Skeletal muscle cell (primary cell): ENCODE measurements at places on chromosomes 6 and 20.

- no peak for DNase-seq
These were observed 7.7 kb downstream of the RALY start for GRCh38 chr20:34001378-34001777.

DNA sequence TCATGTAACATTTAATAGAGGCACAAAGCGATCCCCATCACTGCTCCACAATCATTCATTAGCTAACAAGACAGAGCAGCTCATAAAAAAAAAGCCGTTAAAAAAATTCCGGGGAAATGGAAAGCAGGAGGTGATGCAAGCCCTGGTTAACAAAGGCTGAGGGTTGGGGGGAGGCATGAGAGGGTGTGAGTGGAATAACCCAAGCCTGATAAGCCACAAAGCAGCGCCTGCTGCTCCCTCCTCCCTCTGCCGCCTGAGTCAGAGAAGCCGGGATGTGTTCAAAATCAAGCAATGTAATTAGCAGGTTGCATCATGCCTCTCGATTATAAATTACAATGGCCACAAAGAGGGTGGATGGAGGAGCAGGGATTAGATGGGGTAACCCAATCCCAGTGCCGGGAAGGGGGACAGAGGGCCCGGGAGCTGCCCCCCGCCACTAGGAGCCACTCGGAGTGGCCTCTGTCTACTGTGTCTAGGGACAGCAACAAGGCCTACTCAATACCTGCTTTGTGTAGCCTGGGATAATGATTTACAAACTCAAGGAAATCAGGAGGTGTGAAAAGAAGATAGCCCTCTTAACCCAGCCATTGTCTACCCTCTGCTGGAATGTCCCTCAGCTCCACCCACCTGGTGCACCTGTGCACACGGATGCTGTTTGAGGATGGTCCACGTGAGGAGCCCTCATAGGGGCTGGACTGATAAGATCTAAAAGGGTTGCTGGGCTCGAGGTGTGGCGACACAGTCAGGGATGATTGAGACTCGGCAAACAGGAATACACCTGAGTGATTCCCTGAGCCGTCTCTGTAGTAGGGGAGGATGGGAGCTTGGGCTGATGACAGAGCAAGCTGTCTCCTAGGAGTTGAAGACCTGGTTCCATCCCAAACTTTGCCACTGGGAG, 156.9 kb downstream of the VEGFA start:
- peak; percentile 83 for DNase-seq

- peak; percentile 100 for DNase-seq
These were observed 279.3 kb upstream of the TCF21 start for GRCh38 chr6:133609415-133610226.

- DNase-seq: no peak
These were observed 151.3 kb downstream of the DTNBP1 start for GRCh38 chr6:15511248-15512125.

GRCh38 chr6:55541024-55541423, 38.0 kb downstream of the HMGCLL1 start:
- no peak for DNase-seq

DNA sequence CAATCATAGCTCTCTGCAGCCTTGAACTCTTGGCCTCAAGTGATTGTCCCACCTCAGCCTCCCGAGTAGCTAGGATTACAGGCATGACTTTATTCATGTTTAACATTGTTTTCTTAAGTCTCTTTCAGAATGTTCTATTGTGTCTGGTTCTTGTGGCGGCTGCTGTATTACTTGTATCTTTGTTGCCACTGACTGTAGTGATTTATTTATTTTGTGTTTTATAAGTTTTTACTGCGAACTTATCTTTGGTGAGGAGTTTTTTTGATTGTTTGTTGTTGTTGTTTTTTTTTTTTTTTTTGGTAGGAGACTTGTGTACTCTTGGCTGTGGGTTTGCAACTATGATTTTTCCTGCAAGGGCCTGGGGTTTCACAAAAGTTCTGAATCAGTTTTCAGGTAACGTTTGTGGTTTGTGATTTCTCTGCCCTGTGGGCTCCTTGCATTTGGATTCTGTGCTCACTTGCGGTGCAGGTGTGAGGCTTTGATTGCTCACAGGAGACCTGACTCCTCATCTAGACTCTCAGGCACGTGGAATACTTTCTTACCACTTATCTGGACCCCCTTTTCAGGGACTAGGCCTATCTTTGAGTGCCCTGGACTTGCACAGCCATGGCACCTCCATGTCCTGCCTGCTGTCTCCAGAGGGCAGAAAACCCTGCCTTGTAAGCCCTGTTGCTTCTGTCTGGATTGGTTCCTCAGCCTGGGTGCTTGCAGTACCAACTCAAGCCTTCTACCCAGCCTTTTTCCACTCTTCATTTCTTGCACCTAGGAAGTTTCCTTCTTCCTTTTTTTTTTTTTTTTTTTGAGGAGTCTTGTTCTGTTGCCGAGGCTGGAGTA, 25.2 kb downstream of the KIF25 start:
- DNase-seq: no peak

DNA sequence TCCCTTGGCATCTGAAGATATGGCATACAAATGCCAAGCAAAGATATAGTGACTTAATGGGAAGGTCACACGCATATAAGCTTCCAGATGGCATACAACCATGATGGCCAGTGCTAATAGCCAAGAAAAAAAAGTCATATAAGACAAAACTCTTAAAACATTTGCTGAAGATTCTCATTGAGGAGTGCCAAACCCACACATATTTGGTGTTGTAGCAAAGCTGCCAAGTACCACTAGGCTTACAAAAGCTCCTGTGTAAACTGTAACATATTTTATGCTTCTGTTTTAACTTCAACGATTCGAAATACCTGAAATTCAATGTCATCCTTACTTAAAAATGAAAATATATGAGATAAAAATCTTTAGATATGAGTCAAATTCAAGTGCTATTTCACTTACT, 123.0 kb downstream of the HMGCLL1 start:
- DNase-seq: no peak

DNA sequence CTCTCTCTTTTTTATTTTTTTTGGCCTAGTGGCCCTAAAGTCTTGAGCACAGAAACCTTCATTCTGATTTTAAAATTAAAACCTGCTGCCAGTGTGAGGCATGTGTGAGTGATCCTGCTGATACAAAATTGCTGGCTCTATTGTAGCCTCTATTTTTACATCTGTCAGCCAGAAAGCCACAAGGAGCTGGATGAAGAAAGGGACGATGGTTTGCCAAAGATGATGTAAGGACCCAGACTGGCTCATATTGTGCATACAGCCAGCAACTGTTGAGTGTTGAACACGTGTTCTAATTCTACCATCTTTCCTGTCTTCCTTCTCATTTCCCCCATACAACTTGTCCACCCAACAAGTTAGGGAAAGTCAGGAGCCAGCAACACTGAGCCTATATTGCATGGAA, 40.8 kb upstream of the ATXN1 start:
- peak; percentile 47 for DNase-seq

- no peak for DNase-seq
These were observed 294.4 kb upstream of the PLN start for GRCh38 chr6:118253741-118254140.

DNA sequence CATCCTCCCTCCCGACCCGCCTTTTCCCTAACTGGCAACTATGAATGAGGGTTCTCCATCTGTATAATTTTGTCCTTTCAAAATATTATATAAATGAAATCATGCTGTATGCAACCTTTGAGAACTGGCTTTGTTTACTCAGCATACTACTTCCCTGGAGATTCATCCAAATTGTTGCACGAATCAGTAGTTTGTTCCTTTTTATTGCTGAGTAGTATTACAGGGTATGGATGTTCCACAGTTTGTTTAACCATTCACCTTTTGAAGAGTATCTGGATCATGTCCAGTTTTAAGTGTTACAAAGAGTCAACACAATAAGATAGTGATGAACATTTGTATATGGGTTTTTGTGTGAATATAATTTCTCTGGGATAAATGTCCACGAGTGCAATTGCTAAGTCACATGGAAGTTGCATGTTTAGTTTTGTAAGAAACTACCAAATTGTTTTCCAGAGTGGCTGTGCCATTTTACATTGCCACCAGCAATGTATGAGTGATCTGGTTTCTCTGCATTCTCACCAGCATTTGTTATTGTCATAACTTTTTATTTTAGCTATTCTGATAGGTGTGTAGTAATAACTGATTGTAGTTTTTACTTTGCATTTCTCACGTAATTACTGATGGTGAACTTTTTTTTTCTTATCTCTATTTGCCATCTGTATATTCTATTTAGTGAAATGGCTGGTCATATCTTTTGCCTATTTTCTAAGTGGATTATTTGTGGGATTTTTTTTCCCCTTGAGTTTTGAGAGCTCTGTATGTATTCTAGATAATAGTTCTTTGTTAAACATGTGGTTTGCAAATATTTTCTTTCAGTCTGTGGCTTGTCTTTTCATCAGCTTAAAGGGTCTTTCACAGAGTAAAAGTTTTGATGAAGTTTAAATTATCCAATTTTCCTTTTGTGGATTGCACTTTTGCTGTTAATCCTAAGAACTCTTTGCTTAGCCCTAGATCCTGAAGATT, 14.4 kb upstream of the RNF24 start:
- no peak for DNase-seq

- no peak for DNase-seq
These were observed 45.8 kb downstream of the TM9SF4 start for GRCh38 chr20:32155017-32155981.

DNA sequence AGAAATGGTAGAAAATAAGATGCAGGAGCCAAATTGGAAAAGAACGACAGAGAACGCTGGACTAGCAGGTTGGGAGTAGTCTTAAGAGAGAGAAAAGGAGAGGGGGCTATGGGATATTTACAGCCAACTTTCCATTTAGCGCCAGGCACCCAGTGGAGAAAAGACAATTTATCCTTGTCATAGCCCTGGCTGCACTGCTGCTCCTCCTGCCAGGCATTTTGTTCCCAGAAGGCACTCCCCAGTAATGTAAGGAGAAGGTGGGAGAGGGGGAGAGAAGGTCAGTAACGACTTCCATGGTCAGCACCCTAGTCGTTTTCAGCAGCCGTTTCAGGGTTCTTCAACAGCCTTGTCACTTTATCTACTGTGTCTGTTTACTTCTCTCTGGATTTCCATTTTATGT, 159.0 kb downstream of the TRMT11 start:
- no peak for DNase-seq

GRCh38 chr6:3450888-3451287, 6.0 kb downstream of the SLC22A23 start:
- DNase-seq: no peak

DNA sequence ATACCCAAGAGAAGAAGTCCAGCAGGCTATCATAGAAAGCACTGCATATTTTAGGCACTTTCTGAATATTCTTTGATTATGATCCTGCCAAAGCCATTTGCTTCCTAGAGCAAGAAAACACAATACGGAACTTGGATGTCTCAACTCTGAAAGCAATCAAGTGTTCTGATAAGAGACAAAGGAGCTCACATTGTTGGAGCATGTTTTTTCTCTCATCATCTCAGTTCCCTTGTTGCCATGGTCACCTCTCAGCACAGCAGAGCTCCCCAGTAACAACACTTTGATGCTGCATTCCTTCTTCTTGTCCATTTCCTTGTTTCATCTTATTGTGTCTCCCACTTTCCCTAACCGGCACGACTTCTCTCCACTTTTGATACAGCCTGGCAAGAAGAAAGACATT, 168.7 kb upstream of the FUT9 start:
- DNase-seq: no peak

DNA sequence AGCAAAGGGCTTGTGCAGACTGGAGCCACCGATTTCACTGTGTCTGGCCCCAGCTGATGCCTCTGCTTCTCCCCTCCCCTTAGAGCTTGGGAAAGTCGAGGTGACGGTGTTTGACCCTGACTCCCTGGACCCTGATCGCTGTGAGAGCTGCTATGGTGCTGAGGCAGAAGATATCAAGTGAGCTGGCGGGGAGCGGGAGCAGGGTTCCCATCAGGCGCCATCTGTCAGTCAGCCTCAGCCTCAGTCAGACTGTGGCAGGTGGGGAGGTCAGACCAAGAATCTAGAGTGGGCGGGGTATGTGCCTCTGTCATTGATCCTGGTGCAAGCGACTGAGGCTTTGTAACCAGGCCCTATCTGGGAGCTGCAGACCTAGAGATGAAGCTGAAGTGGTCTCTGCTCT, 5.5 kb downstream of the ERGIC3 start:
- no peak for DNase-seq

DNA sequence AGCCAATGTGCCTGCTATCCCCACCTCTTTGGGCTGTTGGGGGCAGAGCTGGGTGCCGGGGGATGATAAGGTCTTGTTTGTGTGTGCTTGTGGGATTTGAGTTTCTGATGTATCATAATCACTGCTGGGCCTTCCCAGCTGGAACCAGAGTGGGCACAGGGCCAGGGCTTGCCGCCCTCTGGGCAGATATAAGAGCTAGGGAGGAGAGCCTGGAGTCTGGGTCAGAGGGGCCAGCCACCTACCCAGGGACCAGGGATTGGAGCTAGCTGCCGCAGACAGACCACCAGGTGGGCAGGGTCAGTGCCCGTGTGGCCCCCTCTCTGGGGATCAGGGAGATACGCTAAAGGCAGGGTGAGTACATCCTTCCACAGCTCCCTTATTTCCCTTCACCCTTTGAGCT, 3.1 kb upstream of the TLDC2 start:
- DNase-seq: no peak

DNA sequence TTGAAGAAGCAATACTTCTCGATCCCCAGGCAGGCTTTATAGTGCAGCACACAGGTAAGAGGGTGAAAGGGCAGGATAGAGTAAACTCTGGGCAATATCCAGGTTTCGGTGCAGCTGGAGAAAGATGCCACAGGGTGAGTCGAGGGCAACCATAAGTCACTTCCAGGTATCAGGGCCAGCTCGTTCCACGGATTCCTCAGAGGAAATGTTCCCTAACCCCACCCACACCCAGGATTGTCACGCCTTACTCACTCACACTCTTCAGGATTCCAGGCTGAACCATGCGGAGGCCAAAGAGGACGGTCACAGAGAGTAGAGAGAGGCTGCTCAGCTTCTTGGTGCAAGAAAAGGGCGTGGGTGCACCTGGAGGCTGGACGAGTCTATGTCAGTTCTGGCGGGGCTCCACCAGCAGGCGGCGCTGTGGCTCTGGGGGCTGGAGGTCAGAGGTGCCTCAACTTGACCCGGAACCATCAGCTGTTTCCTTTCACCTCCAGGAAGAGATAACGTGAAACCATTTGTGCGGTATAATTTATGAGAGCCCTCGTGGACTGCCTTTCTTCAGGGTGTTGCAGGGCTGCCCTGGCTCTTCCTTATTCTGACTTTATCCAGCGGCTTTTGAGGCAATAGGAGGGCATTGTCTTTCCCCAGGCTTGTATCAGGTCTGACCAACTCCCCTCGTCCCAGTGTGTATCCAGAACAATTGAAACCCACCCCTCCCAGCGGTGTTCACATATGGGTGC, 14.5 kb upstream of the WFDC12 start:
- no peak for DNase-seq

- DNase-seq: no peak
These were observed 41.1 kb downstream of the VEGFA start for GRCh38 chr6:43810965-43811732.
